GM04504 (cell line): ENCODE measurements at places on chromosomes 3 and 15.

DNA sequence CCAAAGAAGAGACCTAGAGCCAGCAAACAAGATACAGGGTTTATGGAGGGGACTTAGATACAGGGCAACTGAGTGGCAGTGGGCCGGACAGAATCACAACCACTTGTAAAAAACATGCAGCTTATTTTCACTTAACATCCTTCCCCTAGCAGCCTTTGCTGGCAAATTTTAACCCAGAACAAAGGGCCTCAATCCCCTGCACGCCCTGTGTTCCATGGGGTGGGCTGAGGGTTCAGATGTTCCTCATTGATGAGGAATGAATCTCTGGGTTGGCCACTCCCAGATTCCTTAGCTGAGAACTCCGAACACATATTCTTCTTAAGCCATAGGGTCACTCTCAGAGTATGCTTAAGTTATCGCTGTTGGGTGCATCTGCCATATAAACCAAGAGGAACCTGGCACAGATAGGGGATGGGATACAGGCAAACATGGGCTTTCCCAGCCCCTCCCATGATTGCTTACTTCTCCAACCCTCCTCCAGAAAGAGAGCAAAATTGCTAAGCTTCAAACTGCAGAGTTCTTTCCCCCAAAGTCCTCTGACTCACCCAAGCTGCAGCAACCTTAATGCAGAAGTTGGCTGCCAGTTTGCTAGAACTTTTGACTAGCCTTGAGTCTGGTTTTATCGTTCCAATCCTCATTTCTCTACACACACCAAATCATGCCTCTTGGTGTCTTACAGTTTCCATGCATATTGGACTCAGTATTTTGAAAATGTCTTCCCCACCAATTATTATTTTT lies 146.9 kb downstream of the CD47 start:
- DNase-seq, result peak; percentile 21

DNA sequence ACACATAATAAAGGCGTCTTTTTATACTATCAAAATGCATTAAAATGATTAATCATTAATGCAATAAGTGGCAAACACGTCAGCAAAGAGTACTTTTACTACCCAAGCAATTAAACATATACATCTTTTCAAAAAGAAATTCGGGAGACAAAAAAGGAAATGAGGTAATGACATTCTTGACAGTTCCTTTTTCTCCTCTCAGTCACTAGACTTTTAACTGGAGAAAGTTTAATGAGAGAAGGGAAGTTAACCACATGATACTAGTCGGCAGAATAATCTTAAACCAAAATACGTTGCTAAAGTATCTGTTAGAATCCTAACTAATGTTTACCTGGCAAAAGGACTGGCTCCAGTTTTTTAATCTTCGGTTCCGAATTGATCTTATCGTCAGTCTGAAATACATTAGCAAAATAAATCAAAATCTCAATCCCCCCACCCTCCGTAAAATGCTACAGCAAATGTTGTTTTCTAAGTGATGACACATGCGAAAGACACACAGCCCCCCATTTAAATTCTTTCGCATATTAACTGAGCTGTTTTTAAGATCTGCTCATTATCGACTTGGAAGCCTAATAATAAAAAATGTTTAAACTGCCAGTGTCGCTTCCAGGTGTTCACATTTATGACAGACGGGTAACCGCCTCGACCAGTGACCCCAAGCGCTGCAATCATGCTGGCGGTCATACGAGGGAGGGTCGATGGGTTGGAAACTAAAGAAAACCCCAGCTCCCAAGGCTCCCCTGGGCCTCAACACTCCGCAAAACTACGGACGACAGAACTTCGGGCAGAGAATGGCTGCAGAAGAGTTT lies 778 bp downstream of the MTMR10 start:
- no peak for DNase-seq

DNA sequence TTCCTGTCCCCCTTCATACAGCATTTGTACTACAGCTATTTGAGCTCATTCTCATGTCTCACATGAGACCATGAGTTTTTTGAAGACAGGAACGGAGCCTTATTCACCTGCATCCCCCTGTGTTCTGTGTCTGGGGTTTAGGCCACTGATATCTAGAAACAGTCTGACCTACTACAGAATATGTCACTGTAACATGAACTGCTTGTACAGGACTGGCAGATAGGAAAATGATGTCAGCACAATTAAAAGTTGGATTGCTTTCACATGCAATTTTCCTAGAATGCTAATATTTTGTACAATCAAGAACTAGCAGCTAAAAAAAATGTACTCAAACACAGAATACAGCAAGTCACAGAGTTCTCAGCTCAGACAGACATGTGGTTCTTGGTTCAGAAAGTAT lies 90.8 kb upstream of the FGF12 start:
- DNase-seq, result no peak

DNA sequence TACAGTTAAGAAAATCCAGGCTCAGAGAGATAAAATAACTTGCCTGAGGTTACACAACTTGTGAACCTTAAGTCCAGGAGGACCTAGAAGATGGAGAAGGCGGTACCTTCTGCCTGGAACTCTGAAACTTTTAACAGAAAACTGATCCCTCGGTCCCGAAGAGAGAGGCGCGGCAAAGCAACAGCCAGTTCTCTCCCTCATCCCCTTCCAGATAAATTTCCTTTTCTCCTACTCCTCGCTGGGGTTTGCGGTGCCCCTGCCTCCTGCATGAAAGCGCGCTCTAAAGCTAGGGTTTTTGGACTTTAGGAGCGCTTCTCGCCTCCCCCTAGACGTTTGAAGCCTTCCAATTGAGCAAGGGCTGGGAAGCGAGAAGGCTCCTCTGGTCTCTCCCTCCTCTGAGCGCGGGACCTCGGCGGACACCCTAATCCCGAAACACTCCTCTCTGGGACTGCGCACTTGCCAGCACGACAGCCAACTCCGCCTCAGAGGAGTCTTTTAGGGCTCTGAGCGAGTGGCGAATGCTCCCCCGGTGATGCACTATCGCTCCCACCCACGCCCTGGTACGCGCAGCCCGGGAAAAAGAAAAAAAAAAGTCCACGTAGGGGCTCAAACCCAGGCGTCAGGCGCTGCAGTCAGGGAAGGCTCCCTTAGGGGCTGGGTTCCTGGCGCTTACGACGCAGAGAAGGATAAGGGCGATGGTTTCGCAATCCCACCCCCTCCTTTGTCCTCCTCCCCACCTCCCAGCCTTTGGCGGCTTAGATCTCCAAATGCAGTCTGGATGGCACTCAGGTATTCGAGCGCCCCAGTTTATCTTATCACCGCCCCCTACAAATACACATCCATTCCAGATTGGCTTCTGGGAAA lies 7.9 kb upstream of the EOMES start:
- DNase-seq, result no peak

- no peak for DNase-seq
Measured at GRCh38 chr15:99983886-99984286, 250.6 kb upstream of the LYSMD4 start.

DNA sequence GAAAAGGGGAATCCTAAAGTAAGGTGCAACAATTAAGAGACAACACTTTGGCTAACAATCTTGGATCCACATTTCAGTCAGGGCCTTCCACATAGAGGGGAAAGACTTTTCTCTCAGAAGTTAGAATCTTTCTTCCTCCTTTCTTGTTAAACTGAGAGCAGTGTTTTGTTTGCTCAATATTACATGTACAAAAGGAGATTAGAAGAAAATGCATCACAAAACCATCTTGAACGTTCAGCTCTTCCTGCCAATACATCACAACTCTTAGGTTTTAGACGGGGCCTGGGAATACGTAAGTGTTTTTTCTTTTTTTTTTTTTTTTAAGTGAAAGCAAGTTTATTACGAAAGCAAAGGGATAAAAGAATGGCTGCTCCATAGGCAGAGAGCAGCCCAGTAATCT lies 39.1 kb downstream of the MAP2K1 start:
- no peak for DNase-seq

DNA sequence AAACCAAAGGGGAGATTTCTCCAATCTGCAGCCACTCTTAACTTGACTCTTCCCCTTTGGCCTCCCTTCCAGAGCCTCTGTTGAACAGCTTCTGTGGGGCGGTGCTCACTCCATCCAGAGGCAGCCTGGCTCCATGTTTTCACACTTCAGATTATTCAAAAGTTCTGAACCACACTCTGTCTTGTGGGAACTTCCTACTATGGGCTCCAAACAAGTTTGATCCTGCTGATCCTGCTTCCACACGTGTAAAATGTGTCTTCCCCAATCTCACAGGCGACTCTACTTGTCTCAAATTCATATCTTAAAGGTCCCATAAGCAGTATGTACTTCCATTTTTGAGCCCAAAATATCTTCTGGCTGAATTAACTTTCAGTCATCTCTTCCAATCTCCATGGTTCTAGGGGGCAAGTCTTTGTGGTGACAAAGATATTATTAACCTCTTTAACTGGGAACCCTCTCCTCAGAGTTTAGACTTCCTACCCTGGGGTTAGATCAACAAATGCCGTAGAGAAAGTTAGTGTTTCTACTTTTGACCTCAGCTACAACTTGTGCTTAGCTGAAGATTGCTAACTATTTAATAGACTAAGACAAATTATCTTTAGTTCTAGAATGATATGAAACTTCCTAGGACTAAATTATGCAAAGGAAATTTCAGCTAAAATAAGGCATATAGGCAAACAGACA lies 176.3 kb upstream of the BCL6 start:
- no peak for DNase-seq

- no peak for DNase-seq
Measured at GRCh38 chr15:90760661-90761232, 43.6 kb downstream of the BLM start.
